ENCODE measurements at places on chromosomes 7 and 10.

DNA sequence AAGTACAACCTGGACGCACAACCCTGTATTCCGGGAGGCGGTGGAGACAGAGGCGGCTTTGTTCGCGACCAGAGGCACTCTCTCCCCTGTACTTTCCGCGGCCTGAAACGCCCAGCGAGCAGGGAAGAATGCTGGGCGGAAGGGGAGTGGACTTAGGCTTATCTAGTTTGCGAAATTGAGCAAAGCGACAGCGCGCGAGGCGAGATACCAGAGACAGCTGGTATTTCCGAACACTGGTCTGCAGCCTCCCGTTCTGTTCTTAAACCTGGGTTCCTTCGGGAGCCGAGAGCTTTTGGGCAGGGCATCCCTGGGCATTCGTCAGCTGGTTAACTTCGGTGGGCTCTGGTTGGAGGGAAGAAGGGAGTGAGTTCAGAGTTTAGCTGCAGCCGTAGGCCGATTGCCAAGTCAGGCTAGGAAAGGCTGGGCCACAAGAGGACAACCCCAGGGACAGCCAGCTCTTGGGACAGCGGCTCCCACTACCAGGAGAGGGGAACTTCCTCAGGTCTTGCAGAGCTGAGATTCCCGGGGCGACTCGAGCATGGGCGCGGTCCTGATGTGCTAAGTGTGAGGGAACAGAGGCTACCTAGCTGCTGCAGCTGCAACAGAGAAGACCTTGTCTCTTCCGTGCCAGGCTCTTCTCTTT lies 3.9 kb downstream of the HMX3 start:
- DNase-seq: peak; percentile 73

DNA sequence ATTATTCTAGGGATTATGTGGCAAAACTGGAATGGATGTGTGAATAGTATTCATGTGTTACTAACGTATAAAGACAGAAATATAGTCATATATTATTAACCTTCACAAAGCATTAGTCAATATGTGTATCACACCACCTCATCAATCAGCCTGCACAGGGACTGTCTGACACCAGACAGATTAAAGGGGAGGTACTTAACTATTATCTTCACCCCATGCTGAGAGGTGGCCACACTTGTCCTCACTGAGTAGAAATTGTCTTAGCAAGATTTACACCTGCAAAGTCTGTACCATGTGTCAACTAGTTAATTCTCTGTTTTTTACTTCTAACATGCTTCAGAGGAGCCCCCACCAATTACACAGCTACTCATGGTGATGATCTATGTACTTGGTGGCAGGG lies 146.3 kb upstream of the LRGUK start:
- DNase-seq: no peak

- DNase-seq: no peak
Measured at GRCh38 chr7:99451936-99452335, 13.2 kb downstream of the CPSF4 start.

DNA sequence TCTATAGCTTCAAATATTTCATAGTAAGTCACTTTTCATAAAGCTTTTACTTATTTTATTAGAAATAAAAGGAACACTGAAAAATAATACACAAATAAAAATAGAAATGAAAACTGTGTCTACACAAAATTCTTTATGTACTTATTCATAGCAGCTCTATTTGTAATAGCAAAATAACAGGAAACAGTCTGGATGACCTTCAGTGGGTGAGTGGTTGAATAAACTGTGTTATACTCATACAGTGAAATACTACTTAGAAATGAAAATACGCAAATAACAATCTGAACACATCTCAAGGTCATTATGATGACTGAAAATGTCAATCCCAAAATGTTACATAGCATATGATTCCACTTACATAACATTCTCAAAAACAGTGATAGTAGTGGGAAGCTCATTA lies 138.7 kb upstream of the PCLO start:
- DNase-seq: no peak

- DNase-seq: peak; percentile 90
Measured at GRCh38 chr7:27196287-27196767, 3.6 kb downstream of the HOXA13 start.

DNA sequence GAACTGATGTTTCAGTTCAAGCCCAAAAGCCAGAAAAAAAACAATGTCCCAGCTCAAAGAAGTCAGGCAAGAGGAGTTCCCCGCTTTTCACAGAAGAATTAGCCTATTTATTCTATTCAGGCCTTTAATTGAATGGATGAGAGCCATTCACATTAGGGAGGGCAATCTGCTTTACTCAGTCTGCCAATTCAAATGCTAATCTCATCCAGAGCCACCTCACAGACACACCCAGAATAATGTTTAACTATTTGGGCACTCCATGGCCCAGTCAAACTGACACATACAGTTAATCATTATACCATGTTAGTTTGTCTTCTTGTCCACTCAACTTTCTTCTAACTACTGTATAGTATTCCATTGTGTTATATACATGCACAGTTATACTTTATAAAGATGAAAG lies 2.6 kb upstream of the NPSR1 start:
- no peak for DNase-seq

GRCh38 chr7:127415060-127415742 lies 22.7 kb upstream of the ZNF800 start:
- no peak for DNase-seq

DNA sequence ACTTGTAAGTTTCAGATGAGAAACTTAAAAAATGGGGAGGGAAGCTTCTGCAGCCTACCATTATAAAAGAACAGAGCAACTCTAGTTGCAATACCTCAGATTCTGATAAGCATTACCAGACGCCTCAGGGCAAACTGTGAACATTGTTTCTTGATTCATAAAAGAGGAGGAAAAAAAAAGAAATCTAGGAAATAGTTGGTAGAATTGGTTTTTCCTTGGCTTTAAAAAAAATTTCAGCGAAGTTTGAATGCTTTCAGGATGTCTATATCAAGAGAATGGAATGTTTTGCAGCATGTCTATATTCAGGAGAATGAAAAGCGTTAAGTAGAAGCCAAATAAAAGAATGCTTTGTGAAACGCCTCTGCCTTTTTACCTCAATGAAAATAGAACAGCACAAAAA lies 17.5 kb upstream of the ANLN start:
- no peak for DNase-seq

- DNase-seq: no peak
Measured at GRCh38 chr10:102738692-102739121, 5.0 kb upstream of the WBP1L start.

- DNase-seq: no peak
Measured at GRCh38 chr10:5860066-5860465, 29.6 kb downstream of the ANKRD16 start.

- DNase-seq: peak; percentile 52
Measured at GRCh38 chr7:151696721-151697514, 177.2 kb upstream of the RHEB start.

DNA sequence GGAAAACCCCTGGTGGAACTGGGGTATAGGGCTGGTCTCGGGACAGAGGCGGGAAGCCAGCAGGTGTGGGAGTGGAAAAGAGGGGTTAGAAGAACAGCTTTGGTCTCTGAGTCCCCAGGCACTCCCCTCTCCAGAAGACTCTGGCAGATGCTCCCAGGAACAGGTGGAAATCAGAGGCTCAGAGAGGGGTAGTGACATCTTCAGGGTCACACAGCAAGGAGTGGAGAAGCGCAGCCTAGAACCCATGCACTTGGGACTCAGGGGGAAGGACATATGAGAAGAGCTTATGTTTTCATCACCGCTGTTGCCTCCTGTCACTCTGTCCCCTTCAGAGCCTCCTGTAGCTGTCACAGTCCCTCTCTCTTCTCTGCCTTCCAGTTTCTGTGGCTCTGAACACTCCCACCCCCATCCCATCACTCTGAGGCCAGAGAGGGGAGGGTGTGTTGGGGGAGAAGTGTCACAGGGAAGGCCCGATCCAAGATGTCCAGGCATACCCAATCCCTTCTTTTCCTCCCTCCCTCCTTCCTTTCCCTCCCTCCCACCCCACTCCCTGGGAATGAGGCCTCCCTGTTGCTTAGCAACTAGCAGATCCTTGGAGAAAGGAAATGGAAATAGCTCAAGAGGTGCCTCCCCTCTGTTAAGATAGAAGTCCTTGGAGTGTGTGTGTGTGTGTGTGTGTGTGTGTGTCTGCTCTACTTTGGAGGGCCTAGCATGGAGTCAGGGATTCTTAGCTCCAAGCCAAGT lies 32.0 kb downstream of the SRRM3 start:
- peak; percentile 27 for DNase-seq

DNA sequence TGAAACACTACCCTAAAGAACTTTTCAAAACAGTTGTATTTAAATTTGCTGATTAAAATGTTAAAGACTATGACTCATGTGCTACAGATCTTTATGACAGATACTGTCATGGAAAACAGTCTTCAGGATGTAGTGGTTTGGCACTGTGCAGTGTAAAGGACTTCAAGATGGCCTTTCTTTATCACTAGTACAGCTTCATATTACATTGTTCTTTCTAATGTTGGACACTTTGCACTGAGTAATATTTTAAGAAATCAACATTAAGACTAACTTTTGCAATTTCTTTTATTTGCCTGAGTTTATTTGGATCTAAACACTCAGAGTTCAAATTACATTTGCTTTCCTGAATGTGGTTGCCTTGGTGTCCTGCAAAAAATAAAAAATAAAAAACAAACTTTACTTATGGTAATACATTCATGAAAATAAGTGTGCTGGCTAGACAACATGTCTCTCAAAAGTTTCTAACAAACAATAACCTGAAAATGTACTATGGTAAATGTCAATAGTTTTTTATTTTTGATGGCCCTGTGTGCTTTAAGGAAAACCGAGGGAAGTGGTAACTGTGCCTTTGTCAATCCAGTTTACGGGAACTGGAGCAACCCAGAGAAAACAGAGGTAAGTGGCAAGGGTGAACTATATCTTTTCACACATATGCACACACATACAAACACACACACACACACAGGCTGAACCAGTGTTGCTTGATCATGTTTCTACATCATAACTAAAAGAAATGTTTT lies 85.9 kb upstream of the PLXDC2 start:
- no peak for DNase-seq

GRCh38 chr10:4069491-4069890 lies 284.5 kb upstream of the KLF6 start:
- DNase-seq: no peak

DNA sequence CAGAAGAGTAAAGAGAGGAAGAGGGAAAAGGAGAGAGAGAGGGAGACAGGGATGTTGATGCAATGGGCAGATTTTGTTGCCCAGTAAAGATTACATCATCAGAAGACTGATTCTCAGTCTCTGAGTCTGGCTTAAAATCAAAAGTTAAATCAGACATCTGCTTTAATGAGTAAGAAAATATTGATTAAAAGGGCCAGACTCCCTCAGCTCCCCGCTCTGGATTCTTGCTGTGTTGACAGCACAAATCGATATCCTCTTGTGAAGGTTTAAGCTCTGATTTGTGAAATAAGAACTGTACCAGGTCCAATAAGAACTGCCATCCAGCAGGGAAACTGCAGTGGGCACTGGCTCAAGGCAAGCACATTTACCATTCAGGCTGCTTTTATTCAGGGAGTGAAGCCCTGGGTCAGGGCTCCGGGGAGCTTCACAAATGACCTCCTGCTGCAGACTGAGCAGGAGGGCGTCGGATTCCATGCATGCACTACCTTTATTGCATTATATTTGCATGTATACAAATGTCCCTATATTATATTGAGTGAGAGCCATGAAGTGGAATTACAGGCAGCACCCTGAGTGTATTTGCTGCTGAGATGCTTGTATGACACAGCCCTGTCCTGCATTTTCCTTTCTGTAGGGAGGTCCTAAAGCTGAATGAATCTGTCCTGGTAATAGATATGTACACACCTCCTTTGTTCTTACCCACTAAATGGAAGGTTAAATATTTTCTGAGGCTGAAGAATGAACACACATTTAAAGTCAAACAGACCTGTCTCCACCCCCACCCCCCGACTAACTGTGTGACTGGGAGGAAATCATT lies 401.5 kb downstream of the REEP3 start:
- no peak for DNase-seq

DNA sequence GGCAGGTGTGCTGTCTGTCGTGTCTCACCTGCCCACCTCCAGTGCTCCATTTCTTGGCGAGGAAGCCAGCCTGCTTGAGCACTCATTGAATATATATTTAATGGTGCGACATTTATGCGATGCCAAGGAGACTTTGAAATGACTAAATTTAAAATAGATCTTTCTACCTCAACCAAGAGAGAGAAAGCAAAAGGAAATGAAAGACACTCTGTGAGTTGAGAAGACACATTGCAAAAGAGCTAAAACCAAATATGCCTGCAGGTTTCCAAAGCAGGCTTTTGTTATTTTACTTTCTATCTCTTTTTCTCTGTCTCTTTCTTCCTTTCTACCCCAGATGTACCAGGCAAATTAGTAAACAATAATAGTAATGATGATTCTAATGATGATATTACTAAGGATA lies 53.6 kb upstream of the AOAH start:
- DNase-seq: no peak

- DNase-seq: no peak
Measured at GRCh38 chr7:54097886-54098285, 444.3 kb upstream of the VSTM2A start.

- no peak for DNase-seq
Measured at GRCh38 chr7:155851892-155852291, 39.6 kb upstream of the SHH start.

DNA sequence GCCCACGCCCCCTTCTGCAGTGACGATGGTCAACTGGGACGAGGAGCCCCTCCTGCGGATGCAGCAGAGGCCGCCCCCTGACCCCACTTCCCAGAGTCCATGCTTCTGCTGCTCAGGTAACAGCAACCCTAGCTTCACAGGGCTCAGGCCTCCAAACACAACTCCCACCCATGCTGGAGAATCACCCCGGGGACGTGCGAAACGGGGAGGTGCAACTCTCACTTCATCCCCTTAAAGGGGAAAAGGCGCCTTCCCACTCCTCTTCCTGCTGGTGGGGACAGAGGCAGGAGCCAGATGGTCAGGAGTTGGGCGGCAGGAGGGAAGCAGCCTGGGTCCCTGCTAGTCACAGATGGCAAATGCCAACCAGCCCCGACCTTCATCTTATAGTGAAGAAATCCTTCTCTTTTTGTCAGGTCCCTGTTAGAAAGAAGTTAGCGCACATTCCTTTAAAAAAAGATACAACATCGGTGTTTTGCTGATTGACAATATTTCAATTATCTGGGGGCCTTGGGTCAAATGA lies 155.4 kb downstream of the DIP2C start:
- DNase-seq: no peak

DNA sequence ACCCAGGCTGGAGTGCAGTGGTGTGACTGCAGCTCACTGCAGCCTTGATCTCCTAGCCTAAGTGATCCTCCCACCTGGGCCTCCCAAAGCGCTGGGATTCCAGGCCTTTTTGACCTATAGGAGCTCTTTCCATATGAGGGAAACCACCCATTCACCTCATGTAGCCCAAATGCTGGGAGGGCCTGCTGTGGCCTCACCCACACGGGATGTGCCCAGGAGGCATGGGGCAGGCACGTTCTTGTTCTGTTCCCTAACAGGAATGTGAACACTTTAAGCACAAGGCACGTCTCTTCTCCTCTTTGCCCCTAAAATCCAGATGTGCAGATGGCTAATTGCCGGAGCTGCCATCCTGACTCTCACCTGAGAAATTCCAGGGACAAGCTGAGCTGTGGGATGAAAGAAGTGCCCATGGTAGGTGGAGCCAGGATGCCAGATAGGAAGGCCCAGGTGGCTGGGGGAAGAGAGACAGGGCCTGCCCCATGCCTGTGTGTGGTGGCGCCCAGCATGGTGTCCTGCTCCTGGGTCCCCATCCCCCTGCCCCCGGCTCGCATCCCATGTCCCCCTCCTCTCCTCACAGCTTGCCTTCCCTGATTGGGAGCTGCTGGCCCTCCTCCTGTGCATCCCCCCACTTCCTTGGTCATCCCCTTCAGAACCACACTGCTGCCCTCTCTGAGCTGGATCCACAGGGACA lies 17.3 kb downstream of the CAMK2B start:
- no peak for DNase-seq

Data from WTC11 (cell line).